CD4-positive, alpha-beta T cell treated with Interleukin-2 at 100 ng/mL for 4 hours (primary cell): ENCODE measurements at places on chromosomes 12 and 14.

DNA sequence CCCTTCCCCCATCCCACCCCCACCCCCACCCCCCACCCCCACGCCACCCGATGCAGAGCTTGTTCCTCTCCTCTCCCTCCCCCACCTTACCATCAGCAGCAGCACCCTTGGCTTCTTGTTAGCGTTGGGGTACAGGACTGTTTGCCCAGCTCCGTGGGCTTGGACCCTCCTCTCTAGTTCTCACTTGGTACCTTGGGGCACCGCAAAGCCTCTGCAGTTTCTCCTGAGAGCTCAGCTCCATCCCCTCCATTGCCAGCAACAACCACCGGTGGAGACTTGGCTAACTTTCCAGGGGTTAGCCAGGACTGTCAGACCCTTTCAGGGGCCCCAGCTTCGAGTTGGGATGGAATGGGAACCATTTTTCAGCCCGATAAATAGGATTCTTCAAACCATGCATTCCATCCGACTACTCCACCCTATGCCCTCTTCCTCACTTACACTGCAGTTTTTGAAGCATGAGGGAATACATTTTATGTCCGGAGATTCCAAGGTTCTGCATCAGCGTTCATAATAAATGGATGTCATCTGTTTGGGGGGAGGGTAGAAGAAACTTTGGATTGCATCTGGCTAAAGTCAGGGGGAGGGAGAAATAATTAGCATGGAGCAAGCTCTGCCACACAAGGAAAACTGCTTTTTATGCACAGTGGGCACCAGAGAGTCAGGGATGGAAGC lies 1.1 kb downstream of the SCN8A start:
- no peak for DNase-seq

DNA sequence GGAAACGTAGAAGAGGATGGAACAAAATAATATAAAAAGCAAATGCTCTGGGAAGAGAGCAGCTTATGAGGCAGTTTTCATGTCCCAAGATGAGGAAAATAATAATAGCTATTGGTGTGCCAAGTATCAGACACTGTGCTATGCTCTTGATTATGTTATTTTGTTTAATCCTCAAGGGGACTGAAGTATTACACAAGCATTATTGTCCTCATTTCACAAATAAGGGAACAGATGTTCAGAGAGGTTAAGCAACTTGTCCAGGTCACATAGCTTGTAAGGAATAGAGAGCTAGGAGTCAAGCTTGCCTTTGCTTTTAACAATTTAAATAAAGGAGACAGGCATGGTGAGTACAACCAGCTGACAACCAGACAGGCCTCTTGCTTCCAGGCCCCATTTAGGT lies 26.9 kb upstream of the LTBP2 start:
- DNase-seq = no peak

GRCh38 chr14:99802301-99803105 lies 9.3 kb downstream of the EML1 start:
- no peak for DNase-seq

GRCh38 chr12:7269273-7269672 lies 34.6 kb upstream of the ACSM4 start:
- no peak for DNase-seq

DNA sequence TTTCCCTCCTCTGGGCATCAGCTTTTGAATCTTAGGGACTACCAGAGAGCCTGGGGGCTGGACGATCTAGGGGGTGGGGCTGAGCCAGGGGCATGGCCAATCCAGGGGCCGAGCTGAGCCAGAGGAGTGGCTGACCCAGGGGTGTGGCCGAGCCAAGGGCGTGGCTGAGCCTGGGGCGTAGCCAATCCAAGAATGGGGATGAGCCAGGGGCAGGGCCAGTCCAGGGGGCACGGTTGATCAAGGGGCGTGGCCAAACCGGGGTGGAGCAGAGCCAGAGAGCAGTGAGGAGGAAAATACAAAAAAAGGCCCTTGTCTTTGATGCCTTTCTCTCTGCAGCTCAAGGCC lies 219.3 kb upstream of the NOS1 start:
- DNase-seq = no peak

DNA sequence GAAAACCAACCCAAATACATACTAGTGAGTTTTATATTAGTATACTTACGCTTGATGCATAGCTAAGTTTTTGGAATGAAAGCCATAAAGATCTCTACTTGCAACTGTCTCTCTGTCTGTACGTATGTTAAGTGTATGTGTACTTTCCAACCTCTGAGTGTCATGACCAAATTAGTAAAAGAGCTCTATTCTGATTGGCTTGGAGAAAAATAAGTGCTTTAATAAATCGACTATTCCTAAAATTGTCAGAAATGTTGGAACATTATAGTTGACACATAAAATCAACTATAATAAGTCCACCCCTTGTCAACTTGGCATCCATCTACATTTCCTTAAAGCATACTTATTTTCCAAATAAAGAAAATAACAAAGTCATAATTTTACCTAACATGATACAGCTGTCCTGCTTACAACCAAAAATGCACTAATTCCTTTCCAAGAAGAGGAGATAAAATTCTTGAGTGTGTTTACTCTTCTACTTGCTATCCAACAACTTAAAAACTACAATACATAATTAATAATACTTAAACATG lies 507.4 kb upstream of the ATP2B1 start:
- DNase-seq = no peak

DNA sequence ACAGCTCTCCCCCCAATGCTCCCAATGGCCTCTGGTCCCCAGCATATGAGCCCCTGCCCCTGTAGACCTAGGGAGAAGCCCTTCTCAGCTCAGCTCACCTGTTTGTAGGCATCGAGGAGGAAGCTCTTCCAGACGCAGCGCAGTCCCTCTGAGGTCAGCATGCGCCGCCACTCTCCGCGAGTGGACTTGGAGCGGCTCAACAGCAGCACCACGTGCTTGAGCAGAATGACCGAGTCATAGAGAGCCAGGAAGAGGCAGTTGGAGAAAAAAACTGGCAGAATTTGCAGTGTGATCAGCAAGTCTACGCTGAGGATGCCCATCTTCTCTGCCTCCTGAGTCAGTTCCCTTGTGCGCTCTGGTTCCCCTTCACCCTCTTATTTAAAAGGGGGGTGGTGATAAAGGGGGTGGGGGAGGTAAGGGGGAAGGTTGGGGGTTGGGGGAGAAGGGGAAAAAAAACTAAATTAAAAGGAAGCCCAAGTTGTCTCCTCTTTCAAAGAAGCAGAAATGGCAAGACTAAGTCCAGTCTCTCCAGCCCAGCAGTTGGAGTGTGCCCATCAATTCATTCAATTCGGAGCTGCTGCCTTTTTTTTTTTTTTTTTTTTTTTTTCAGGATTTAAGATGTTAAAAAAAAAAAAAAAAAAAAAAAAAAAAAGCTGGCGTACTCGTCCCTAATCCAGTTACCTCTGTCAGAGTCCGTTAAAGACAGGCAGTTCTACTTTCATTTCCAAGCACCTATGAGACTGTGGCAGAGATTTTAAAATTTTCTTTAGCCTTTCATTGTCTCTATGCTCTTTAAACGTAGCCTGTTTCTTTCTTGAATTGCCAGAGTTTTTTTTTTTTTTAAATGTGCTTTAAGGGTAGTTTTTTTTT lies at the start of gene DIO2:
TSS of gene DIO2 (minus strand) at position 352 of the 870 bp plus-strand sequence. CDS start at position 320, 32 bp downstream.
- no peak for DNase-seq

DNA sequence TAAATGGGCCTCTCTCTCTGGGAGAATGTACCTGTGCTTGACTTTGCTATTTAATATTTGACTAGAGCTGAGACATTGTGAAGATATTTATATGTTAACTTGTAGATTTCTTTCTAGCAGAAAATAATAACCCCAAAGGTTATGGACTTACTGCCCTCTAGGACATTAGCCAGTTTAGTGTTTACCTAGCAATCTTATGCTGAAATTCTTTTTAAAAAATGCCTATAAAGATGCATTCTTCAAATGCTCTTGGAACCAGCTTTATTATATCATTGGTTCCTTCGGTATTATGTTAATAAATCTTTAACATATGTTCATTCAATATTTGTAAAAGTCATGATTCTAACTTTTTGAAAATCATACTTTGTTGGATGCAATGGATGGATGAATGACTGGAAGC lies 28.0 kb downstream of the GPR19 start:
- DNase-seq = no peak

DNA sequence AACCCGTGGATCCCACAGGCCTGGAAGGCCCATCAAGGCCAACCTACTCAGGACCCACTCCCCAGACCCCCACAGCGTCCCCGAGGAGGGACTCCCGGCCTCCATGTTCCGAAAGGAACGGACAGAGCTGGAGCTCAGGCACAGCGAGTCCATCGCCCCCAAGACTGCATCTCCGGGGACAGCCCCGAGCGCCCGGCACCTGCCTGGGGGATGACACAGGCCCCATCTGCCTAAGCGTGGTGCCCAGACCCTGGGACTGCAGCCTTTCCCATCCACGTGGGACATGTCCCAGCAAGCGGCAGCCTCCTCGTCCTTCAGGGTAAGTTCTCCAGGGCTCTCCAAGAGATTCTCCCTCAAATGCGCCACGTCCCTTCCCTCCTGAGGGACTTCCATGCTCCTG lies 12.1 kb upstream of the DIO3 start:
- no peak for DNase-seq

- no peak for DNase-seq
These were observed 214.1 kb upstream of the PELI2 start for GRCh38 chr14:55904086-55904485.

- peak; percentile 10 for DNase-seq
These were observed 120.9 kb downstream of the TMEM132C start for GRCh38 chr12:128387811-128388422.

DNA sequence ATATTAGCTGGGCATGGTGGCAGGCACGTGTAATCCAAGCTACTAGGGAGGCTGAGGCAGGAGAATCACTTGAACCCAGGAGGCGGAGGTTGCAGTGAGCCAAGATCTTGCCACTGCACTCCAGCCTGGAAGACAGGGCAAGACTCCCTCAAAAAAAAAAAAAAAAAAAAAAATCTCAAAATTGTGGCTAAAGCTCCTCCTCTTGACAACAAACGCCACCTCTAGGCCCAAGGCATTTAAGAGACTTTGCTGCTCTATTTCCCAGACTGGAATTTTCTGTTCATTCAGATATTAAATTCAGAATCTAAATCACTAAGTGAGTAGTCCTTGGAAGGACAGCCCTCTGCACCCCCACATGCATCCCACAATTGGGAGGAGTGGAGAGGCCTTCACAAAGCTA lies 1.4 kb downstream of the ZFYVE1 start:
- DNase-seq = no peak

DNA sequence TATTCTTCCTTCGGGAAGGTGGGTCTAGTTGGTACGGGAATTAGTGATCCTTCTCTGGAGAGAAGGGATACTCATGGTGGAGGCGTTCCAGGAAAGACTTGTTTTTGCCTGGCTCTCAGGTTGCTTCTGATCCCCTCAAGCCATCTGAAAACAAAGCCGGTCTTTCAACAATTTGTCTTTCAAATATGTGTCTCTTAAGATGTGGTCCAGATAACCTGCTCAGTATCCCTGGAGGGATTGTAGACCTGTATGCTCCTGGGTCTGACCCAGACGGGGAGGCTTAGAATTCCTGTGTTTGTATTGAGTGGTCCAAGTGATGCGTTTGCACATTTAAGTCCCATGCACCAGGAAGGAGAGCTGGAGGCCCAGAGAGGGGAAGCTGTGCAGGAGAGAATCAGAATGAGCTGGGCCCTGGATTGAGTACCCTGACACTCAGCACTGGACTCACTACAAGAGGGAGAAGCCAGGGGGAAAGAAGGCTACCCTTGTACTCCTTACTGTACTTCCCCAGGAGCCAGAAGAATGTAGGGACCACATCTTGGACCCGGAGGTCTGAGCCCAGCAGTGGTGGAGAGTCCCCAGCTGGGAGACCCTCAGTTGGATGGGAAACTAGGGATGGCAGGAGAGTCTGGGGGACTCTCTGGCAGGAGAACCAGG lies 40.4 kb downstream of the ERH start:
- DNase-seq = no peak

DNA sequence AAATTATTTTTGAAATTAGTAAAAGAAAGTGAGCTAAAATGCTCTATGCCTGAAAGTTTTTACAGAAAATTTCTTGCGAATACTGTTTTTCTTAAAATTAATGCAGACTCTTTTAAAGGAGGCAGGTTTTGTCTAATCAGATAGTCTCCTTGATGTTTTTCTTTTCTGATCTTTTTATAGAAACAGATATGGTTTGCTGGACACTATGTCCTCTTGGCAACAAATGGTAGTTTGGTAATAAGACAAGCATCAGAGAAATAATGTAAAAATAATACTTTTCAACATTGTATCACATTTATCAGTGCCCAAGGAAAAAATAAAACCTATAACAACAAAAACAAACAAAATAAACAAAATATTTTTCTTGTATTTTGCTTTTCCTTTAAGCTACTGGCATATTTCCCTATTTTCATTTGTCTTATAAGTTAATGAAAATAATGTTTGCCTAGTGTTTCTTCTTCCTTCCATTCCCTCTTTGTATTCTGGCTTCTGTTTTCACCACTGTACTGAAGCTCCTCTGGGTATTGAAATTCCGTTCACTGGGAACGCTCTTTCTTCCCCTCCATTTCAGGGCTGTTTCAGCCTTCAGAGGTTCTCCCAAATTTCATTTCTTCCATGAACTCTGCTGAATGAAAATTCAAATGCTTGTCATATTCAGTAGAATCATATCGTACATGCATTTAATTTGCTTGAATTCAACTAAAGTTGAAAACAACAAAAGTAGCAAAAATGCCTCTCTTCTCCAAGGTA lies 115.3 kb downstream of the TRMT5 start:
- DNase-seq = no peak

DNA sequence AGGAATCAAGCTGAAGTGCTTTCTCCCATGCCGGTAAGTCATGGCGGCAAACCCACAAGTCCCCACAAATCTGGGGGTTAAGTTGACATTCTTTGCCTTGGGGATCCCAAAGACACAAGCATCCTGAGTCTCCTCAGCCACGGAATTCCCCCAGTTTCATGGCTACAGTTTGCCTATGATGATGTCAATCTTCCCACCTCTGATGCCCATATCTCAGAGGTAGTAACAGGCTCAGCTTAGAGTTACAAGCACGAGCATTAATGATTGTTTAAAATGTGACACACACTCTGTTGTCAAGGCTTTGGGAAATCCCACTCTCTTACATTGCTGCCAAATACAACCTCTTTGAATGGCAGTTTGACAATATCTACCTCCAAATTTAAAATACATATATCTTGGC lies 22.3 kb downstream of the NOS1 start:
- DNase-seq = no peak

DNA sequence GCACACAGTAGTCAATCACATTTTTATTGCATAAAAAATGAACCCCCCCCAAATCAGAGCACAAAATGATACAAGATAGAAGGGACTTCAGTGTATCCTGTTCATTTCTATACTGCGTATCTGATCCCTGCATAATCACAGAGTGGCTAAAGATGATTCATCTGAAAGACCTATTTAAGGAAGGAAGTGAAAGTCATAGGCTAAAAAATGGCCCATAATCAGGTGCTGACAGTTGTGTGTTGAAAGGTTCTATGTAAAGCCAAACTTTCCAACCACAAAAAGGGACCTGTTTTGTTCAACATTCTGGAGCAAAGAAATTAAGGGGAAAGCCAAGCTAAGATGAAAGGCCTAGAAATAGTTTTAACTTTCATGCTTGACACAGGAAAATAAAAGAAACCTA lies 147.8 kb upstream of the ATP2B1 start:
- DNase-seq = peak; percentile 58
